ENCODE measurements at places on chromosomes 1 and 21. TPM values are rescaled to one million over a fixed set of nuclear protein-coding genes. Genes with fewer than 3 reads are reported as not detected.

DNA sequence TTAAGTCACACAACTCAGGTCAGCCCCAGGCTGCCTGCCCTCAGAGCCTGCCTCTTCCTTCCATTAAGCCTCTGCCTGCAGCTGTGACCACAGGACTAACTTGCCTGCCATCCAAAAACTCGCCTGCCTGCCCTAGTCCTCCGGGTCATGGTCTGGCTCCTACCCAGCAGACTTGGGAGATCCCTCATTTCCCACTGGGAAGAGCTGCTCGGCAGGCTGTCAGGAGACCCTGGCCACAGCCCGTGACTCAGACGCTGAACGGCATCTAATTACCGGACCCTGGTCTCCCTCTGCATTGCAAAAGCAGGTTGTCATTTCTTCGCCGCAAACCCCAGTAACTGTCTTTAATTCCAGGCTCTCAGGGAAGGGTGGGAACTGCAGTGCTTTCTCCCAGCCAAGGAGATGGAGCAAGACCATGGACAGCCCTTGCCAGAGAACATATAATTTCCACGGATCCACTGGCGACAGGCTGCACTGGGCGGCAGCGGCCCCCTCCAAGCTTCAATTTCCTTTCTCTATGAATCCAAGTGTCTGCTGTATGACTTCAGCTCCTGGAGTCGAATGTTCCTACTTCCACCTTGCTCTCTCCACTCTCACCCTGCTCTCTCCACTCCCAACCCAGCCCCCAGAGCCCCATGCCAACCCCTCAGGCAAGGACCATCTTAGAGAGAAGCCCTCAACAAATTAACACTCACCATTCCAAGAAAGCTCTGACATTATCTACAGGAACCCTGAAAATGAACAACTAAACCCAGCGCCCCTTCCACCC, 20.4 kb downstream of the OLFML2B start:
- DNase-seq = no peak

DNA sequence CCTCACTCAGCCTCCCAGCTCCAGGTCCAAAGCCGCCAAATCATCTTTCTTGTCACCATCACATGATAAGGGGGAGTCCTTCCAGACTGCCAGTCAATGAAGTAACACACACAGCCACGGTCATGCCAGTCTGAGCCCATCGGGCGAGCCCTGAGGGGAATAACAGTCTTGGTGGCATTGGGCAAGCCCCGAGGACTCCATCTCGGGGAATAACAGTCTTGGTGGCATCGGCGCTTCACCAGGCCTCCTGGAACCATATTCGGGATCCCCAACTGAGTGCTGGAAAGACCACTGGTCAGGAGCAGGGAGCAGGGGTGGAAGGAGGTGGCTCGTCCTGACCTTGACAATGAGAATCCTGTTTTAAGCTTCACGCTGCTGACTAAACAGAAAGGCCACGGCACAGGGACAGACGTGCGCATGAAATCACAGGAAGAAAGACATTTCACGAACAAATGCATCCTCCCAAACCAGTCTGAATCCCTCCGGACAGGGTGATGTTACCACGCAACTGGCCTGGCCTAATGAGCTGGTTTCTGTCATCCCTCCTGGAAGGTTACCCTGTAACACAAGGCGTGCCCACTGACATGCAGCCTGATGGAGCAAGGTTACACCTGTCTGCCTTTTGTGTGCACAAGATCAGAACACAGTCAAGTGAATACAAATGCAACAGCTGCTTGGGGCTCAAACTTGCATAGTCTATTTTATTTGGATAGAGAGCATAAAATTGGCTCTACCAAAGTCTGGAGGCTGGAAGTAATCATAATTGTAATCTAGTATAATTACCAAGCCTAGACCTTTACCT, 517.4 kb downstream of the KIF26B start:
- DNase-seq = no peak

DNA sequence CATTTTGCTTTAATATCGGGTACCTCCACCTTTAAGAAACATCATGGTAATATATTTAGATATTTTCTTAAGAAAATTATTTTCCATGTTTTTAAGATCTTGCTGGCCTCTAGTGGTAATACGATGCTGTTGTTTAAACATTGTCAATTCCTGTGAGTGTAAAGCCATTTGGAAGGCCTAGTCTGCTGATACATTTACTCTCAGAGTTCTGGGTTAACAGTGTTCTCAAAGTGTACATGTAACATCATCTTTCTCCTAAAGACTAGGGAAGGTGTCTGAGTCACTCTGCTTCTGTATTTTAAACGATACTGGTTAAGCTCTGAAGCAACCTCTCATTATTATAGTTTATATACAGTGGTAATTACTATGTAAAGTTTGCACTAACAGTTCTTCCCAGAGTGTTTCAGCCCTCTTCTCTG, 189.1 kb downstream of the RASAL2 start:
- DNase-seq = no peak

DNA sequence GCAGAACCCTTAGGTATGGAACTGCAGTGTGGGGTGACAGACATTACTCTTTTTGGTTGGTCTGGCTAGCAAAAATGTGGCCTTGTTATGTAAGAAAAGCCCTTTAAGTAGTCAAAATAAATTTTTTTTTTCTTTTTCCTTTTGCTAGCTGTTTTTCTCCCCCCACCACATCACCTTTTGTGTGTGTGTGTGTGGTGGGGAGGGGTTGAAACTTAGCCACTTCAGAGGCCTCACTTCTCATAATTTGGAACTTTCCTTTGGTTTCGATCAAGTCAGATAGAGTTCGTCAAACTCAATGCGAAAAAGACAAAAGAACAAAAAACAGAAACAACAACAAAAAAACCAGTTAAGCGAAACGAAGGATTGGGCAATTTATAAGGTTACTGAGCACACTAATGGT, 1.9 kb upstream of the PRMT2 start:
- DNase-seq = no peak

DNA sequence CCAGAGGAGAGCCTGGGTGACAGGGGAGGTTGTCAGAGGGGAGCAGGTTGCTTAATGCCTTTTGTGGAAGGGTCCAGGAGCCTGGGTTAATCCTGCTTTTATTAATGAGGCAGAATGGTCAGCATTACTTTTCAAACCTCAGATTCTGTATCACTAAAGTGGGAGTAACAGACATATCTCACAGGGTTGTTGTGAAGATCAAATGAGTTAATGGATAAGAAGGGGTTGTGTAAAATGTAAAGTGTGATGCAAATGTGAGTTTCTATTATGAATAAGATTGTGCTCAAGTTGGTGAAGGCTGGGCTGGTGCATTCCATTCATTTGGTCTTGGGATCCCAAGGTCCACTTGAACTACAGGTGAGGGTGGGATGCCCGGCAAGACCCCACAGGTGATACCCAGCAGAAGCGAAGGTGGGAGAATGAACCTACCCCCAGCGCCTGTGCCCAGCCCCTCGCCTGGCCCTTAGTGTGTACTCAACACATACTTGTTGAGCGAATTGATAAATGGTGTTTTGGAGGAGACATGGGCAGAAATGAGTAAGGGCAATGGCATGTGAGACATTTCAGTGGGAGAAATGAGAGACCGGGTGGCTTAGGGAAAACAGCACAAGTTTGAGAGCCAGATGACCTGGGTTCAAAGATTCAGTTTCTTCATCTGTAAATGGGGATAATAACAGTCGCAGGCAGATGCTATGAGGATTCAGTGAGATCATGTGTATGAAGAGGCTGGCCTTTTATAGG, 6.2 kb downstream of the SLC26A9 start:
- DNase-seq = peak; percentile 22

DNA sequence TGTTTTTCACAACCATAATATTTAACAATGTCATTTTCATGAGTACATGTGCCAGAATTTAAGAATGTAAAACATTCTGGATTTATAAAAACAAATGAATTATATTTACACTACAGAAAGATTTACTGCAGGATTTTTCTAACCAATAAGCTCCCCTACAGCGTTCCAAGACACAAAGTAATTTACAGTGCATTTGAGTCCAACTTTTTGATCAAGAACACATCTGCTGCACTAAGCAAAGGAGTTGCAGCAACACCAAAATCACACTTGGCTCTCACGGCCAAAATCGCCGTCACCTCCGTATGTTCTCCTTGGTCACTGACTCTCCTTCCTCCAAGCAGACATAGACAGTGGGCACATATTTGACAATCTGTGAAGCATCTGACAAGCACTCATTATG, 7.7 kb downstream of the VPS26C start:
- DNase-seq = no peak

- no peak for DNase-seq
These were observed 67.3 kb upstream of the KCNJ6 start for GRCh38 chr21:37983336-37984095.

DNA sequence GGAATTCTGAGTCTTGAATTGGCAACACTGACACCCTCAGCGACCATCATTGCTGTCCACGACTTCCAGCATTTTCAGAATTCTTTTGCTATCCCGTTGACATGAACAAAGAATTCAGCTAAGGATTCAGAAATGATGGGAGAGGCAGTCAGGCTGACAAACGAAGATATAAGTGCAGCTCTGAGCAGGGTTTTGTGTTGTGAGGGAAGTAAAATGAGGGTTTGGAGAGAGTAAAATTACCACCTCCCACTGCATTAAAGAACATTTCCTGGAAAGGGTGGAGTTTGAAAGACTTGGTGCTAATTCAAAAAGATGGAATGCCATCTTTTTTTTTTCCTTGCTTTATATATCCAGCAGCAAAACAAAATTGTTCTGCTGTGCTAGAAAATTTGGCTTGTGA, 4.9 kb upstream of the ELK4 start:
- DNase-seq = no peak

GRCh38 chr21:23986214-23986613, 1621.1 kb downstream of the MRPL39 start:
- DNase-seq = no peak

DNA sequence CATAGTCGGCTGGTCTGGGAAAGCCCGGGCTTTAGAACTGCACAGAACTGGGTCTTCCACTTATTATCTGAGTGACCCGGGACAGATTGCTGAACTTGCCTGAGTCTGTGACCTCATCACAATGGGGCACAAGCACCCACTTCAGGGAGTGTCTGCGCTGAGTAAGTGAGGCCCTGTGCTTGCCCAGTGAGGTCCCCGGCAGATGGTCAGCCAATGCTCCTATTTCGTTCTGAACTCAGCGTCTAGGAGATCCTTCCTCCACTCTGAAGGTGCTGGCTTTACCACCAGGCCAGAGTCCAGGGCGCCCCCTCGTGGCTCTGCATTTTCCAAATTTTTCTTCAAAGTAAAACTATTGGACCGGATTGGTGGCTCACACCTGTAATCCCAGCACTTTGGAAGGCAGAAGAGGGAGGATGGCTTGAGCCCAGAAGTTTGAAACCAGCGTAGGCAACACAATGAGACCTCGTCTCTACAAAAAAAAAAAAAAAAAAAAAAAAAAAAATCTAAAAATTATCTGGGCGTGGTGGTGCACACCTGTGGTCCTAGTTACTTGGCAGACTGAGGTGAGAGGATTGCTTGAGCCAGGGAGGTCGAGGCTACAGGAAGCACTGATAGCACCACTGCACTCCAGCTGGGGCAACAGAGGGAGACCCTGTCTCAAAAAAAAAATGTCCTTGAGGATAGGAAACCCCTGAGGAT, 61.7 kb downstream of the FCRL5 start:
- DNase-seq = peak; percentile 71

GRCh38 chr1:93907718-93908117, 1.5 kb downstream of the GCLM start:
- DNase-seq = no peak

GRCh38 chr21:45155910-45156309, 81.5 kb downstream of the ADARB1 start:
- DNase-seq = no peak

DNA sequence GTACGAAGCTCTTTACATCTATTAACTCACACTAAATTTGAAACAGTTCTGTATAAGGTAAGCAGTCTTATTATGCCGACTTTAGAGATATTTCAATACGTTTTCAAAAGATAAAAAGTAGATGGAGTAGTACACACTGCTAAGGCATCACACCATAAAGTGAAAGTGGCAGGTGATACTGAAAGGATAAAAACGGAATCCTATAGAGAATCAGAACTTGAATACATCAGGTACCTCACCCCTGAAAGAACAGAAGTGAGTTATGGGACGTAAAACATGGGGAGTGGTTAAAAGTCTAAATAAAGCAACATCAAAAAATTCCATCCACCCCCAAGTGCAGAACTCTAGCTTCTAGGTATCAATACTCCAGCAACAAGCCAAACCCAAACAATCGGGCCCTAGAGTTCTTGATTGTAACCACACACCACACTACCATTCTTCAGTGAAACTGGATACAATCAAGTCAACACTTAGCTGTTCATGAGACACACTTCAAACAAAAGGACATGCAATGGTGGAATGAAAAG, 142.6 kb downstream of the SMYD3 start:
- no peak for DNase-seq

GRCh38 chr1:10835421-10835820, 39.0 kb upstream of the CASZ1 start:
- DNase-seq = no peak

- DNase-seq = no peak
These were observed 7.9 kb downstream of the USP1 start for GRCh38 chr1:62444701-62445100.

CAPZA1 gene
- total RNA-seq = 82.4 TPM
